ENCODE measurements at places on chromosomes 4 and X.

- DNase-seq, result no peak
Observed at GRCh38 chrX:113260474-113260873, 419.8 kb upstream of the AMOT start.

GRCh38 chrX:119375561-119375960, 23.6 kb upstream of the SLC25A43 start:
- no peak for DNase-seq

- no peak for DNase-seq
Observed at GRCh38 chr4:154414796-154415195, 76.8 kb downstream of the DCHS2 start.

GRCh38 chr4:2936773-2937145, 26.4 kb downstream of the NOP14 start:
- peak; percentile 66 for DNase-seq

DNA sequence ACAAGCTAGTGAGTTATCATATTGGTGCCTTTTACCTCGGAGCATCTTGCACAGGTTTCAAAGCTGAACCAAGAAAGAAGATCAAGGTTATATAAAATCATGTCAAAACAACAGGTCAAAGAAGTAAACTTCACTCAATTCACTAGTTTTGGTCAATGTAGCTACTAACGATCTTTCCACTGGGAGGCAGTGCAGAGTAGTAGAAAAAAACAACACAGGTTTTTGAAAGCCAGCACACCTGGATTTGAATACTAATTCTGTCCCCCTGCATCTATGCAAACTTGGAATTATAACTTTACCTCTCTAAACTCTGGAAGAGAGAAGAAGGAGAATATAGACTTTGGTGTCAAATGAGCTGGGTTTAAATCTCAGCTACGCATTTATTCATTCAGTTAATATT, 266.1 kb downstream of the GRIA3 start:
- no peak for DNase-seq

DNA sequence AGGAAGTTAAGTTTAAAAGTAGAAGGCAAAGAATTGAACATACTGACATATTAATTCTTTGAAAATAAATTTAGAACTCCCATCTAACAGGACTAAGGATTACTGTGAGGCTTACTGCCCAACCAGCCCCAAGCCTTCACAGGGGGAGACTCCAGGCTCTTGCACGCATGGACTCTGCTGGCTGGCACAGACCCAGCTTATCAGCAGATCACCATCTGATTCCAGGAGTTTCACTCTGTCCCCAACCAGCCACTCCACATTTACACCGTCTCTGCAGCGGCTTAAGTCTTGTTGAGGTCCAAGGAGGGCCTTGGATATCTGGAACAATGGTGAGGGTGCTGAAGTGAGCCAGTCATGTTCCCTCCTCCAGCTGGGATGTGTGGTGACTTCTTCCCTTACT, 16.4 kb upstream of the OTUD4 start:
- no peak for DNase-seq

DNA sequence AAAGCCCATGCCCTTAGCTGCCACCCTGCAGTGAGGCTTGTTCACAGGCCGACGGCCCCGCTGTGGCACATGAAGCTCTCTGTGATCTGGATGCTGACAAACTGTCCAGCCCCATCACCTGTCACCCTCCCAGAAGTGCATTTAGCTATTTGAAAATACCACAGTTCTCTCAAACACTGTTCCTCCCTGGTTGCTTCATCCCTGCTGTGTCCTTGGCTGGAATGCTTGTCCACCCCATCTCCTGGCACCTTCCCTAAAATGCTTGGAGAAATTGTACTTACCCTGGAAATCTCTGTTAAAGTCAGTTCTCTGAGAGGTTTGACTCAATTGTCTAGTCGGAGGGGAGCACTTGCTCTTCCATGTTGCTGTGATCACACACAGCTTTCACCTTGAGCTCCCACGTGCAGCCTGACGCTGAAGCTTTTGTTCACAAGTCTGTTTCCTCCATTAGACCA, 10.1 kb downstream of the SYNPO2 start:
- DNase-seq, result no peak

- DNase-seq, result no peak
Observed at GRCh38 chr4:170271723-170272122, 182.0 kb upstream of the AADAT start.

- DNase-seq, result no peak
Observed at GRCh38 chr4:2806390-2807355, 13.8 kb downstream of the SH3BP2 start.

DNA sequence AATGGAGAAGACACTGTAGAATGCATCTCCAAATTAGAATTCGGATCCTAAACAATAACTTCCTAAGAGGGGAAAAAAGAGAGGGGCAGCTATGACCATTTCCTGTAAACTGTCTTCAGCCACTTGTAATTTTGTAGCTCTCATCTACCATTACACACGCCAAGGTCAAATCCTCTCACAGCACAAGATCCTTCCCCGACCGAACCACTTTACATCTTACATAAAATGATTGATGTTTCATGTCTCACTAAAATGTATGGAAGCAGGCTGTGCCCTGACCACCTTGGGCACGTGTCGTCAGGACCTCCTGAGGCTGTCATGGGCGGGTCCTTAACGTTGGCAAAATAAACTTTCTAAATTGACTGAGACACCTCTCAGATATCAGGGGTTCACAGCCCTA, 24.1 kb upstream of the PBDC1 start:
- DNase-seq, result peak; percentile 23

DNA sequence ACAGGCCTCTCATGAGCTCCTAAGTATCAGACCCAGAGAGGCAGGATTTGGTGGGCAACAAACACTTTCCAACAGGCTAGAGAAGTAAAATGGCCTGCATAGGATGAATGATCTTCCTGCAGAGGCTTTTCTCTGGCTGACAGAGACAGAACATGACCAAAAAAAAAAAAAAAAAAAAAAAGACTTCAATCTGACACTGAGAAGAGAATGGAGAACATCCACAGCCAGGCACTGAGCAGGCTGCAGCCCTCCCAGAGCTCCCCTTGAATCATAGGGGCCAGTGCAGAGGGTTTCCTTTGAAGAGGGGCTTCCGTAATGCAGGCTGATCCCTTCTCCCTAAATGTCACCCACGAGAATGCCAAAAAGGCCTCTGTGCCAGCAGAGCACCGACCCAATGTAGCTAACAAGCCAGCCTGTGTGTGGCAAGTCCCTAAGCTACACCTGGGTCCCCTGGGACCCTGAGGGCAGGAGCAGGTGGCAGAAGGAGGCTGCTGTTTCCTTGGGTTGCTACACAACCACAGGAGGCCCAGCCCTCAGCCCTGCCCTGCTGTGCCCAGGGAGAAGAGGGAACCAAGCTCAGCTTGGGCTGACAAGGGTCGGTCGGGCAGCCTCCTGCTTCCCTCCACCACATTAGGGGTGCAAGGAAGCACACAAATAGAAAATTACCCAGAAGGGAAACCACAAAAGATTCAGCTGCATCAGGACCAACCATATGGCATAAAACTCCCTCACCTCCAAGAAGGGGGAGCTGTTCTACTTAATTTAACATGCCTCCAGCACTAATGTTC, 55.6 kb downstream of the MAP7D2 start:
- peak; percentile 3 for DNase-seq

Data from activated naive CD8-positive, alpha-beta T cell treated with anti-CD3 and anti-CD28 coated beads, Interleukin-2, amount 50 U/mL, for 24 hours (primary cell).